ENCODE measurements at places on chromosomes 5 and 9.

GRCh38 chr9:118177241-118177640, 473.0 kb downstream of the TLR4 start:
- no peak for DNase-seq

- DNase-seq, result no peak
Observed at GRCh38 chr9:137731216-137731946, 112.6 kb downstream of the EHMT1 start.

- DNase-seq, result no peak
Observed at GRCh38 chr5:149370878-149371277, 8.2 kb downstream of the IL17B start.

GRCh38 chr5:77282337-77283027, 72.0 kb downstream of the PDE8B start:
- DNase-seq, result no peak

DNA sequence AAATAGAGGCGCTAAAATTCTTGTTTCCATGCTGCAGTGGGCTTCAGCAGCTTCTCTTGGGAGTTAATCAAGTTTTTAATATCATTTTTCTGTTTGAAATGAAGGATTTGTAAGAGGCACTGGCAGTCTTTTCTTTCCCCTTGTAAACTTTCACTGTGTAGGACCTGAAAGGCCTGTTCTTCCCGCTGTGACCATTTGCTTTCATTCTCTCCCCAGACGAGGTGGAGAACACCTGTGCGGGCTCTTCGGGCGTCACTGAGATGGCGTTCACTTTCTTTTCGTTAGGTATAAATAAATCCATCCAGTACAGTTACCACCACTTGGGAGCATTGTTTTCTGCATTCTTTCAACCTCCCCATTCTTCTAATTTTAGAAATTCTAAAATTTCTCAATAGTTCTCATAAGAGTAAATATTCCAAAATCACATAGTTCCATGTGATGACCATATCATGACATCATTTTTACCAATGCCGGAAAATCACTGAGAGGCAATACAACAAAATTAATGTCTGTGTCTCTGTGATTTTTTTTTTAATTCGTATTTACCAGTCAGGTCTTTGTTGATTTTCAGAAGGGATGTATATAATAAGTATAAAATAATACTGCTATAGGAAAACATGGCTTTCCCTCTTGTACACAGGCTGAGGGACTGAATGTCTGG, 131.7 kb upstream of the ICE1 start:
- DNase-seq, result no peak

GRCh38 chr9:136964171-136964689, 12.2 kb downstream of the LCN12 start:
- no peak for DNase-seq

GRCh38 chr9:132531195-132531594, 51.2 kb upstream of the BARHL1 start:
- DNase-seq, result no peak

DNA sequence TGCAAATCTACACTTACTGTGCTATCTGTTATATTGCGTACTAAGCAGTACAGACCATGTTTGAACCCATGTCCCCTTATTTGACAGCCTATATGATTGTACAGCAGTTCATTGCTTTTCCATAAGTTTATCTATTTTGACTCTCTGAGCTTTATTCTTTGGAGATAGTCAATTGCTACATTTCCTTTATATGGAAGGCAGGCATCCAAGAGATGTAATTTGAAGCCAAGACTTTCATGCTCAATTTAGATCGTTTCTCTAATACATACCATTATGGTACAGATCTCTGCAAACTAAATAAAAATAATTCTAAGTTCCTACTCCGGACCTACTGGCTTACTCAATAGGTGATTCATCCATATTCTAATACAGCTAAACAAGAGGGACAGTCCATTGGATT, 424.8 kb downstream of the TMEM38B start:
- DNase-seq, result no peak

- no peak for DNase-seq
Observed at GRCh38 chr5:136458481-136458880, 93.1 kb upstream of the TRPC7 start.

GRCh38 chr5:89302102-89302891, 419.3 kb upstream of the MEF2C start:
- DNase-seq, result no peak

- no peak for DNase-seq
Observed at GRCh38 chr5:171640480-171640879, 145.1 kb upstream of the SMIM23 start.

- no peak for DNase-seq
Observed at GRCh38 chr5:2910401-2911175, 159.1 kb upstream of the IRX2 start.

DNA sequence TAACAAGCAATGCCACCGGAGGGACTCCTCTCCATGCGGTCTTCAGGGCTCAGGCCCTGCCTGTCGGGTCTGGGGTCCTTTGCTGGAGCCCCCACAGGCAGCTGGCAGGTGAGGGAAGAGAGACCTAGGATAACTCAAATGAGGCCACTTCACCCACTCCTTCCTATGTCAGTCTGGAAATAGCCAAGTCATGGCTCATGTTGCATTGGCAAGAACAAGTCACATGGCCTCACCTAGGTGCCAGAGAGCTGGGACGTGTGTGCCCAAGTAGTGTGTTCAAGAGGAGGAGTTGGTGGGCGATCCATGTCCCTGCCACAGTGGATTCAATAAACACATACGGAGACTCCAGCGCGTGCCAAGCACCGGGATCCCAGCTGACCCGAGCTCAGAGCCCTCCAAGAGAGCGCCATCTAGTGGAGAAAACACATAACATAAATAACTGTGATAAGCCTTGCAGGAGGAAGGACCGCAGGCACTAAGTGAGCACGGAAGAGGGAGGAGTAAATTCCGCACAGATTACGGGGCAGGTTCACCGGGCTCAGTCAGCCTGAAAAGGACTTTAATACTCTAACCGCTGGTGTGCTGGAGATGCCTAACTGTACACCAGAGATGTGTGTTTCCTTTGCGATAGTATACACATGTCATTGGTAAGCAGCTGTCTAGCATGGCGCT, 580.8 kb downstream of the CCDC171 start:
- DNase-seq, result no peak

GRCh38 chr5:158524070-158524469, 575.6 kb downstream of the EBF1 start:
- no peak for DNase-seq

DNA sequence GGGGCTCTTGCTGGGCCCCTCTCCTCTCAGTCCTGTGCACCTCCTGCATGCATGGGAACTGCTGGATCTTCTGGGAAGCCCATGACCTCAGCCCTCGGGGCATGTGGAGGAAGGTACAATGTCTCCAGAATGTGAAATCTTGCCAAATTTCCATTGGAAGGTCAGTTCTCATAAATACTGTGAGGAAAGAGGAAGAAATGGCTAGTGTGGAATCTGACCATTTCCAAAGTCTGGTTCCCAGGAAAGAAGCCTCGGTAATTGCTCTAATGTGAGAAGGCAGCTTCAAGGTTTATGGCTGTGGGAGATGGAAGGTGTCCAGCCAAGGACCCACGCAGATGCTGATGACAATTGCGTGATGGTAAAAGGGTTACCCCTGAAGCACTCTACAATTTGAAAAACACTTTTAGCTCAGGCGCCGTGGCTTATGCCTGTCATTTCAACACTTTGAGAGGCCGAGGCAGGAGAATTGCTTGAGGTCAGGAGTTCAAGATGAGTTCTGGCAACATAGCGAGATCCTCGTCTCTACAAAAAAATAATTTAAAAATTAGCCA, 8.1 kb upstream of the IL17B start:
- no peak for DNase-seq

DNA sequence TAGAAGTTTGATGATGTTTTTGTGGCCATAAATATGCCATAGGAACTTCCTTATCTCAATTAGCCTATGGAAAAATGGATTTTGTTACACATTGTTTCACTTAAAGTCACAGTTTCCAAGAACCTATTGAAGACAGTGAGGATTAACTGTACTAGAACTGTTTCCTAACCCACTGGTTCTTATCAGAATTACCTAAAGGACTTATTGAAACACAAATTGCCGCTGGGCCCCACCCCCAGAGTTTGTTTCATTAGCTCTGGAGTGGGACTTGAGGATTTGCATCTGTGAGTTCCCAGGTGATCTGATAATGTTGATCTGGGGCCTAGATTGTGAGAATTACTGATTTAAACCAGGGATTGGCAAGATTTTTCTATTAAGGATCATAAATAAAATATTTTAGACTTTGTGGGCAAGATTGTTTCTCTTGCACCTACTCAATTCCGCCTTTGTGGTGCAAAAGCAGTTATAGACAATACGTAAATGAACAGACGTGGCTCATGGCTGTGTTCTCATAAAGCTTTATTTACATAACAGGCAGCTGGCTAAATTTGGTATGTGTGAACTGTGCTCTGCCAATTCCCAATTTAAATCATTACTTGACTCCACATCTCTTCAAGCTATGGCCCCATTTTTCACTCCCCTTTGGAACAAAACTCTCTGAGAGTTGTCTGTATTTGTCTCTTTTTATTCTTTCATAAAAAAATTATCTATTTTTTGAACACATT, 9.3 kb downstream of the JAK2 start:
- DNase-seq, result no peak

- DNase-seq, result no peak
Observed at GRCh38 chr5:61640179-61641021, 308.3 kb downstream of the ZSWIM6 start.

DNA sequence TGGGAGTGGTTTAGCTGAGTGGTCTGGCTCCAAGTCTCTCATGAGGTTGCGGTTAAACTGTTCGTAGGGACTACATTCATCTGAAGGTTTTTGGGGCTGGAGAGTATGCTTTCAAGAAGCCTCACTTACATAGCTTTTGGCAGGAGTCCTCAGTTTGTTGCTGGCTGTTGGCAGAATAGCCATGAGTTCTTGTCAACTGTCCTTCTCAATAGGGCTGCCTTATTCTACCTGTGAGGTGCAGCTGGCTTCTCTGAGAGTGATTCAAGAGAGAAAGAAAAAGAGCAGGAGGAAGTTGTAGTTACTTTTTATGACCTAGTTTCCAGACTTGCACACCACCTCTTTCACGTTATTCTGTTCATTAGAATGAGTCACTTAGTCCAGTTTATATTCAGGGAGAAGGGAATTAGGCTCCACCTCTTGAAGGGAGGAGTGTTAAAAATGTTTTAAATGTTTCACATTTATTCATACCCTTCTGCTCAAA, 33.2 kb downstream of the YTHDC2 start:
- DNase-seq, result peak; percentile 15

GRCh38 chr5:34767180-34767579, 71.8 kb upstream of the TTC23L start:
- DNase-seq, result no peak

- DNase-seq, result no peak
Observed at GRCh38 chr5:15085671-15086070, 214.1 kb upstream of the ANKH start.

- DNase-seq, result no peak
Observed at GRCh38 chr5:120037451-120037850, 408.1 kb downstream of the FAM170A start.

- DNase-seq, result no peak
Observed at GRCh38 chr5:146624179-146624578, 108.2 kb upstream of the GPR151 start.

DNA sequence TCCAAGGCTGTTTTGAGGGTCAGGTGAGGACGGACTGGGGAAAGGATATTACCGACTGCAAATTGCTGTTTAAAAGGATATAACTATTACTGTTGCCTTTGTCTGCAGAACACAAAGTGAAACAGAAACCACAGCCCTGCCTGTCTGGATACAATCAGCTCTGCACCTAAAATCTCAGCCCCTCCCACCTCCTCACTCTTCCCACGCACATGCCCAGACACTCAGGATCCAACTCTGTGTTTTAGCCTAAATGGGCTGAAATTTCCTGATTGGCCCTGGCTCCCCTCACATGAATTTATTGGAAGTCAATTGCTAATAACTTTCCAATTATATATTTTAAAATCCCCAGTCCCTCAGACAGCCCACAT, 176.3 kb upstream of the PPP1R26 start:
- no peak for DNase-seq

GRCh38 chr9:136921718-136922117, 22.8 kb downstream of the FBXW5 start:
- no peak for DNase-seq

DNA sequence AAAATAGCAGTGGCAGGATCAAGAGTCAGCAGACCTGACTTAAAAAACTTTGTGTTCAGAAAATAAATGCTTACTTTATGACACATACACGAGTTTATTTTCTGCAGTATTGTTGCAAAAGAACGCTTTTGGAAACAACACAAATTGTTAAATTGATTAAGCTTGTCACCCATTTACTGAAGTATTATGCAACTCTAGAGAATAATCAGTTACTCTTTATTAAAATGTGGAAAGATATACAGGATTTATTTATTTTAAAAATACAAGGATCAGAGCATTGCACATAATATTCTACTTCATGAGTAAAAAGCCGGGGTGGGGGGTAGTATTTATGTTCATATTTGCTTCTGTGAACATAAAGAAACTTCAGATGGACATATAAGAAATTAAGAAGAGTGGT, 20.0 kb downstream of the FYB1 start:
- no peak for DNase-seq

GRCh38 chr5:112064956-112065355, 308.0 kb upstream of the NREP start:
- no peak for DNase-seq

GRCh38 chr9:116325924-116326323, 172.3 kb downstream of the PAPPA start:
- no peak for DNase-seq

GRCh38 chr9:14344053-14344524, 30.1 kb upstream of the NFIB start:
- DNase-seq, result no peak

GRCh38 chr9:126301196-126301595, 25.4 kb upstream of the MVB12B start:
- no peak for DNase-seq

DNA sequence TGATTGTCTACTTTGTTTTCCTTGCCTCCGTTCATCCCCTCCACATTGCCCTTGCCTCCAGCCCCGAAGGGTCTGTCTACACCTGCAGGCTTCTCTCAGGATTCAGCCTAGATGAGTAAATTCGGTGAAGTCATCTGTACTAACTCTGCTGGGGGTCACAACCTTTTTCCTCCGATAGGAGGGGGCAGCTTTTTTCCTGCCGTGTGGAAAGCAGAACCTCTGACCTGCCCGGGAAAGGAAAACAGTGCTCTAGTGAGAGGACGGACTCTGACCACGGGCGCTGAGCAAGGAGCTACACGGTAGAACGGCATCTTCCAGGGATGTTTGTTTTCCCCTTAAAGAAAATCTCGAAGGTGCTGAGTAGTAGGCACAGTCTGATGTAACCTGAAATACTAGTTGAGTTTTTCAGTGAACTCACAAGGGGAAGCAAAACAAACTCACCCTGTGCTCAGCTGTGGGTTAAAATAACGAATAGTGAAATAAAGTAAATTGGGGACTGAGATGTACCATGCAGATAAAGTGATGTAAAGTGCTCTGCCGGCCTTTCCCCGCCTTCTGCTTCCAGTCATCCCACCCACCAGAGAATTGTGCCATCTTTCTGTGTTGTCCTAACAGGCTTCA, 281.8 kb downstream of the AOPEP start:
- DNase-seq, result no peak

GRCh38 chr5:87627363-87627762, 214.6 kb upstream of the CCNH start:
- DNase-seq, result no peak
